A549 treated with DMSO at 1 μM for 4 hours (cell line): ENCODE measurements at places on chromosomes 11 and 22. TPM values are rescaled to one million over a fixed set of nuclear protein-coding genes. Genes with fewer than 3 reads are reported as not detected.

Gene GAL3ST1
- total RNA-seq: 6.6 to 9.7 TPM (median 8.0 TPM) in 5 replicates

Gene PRR33
- not detected in 5 replicates for total RNA-seq

Gene NAT10
- total RNA-seq: 50.0 to 60.2 TPM (median 56.9 TPM) in 5 replicates

Gene FADS1
- total RNA-seq: 126 to 169 TPM (median 143 TPM) in 5 replicates

Gene C11orf91
- 0.35 to 1.6 TPM (median 1.0 TPM) in 5 replicates for total RNA-seq

Gene SCGB1C1
- not detected in 5 replicates for total RNA-seq

Gene TENM4
- total RNA-seq: 0.01 to 0.19 TPM (median 0.09 TPM) in 5 replicates

Gene CDC42EP1
- total RNA-seq: 31.6 to 40.9 TPM (median 36.9 TPM) in 5 replicates

Gene MPEG1
- total RNA-seq: not detected in 5 replicates

Gene LUZP2
- not detected in 5 replicates for total RNA-seq

Gene NCF4
- total RNA-seq: not detected in 5 replicates

Gene RCOR2
- 0.96 to 1.3 TPM (median 1.00 TPM) in 5 replicates for total RNA-seq

Gene PRR5
- 14.7 to 22.6 TPM (median 19.1 TPM) in 5 replicates for total RNA-seq

Gene ACR
- 0.06 TPM in 2 of 5 replicates, not detected in the others for total RNA-seq

Gene EXPH5
- total RNA-seq: 0.02 to 0.07 TPM (median 0.04 TPM) in 5 replicates

Gene KCTD14
- total RNA-seq: 1.4 to 2.0 TPM (median 1.6 TPM) in 5 replicates

Gene TRMU
- 33.5 to 45.0 TPM (median 42.0 TPM) in 5 replicates for total RNA-seq

Gene ARHGAP20
- total RNA-seq: not detected in 5 replicates

Gene FUT4
- total RNA-seq: 2.3 to 2.9 TPM (median 2.7 TPM) in 5 replicates

Gene KIRREL3
- total RNA-seq: 9.6 to 12.4 TPM (median 10.6 TPM) in 5 replicates

Gene GCAT
- 2.3 to 3.8 TPM (median 3.3 TPM) in 5 replicates for total RNA-seq

Gene C11orf21
- total RNA-seq: not detected in 5 replicates

Gene GRIA4
- total RNA-seq: 0.03 TPM in 1 of 5 replicates, not detected in the others
